Large intestine (tissue), 12 donors: ENCODE measurements at places on chromosomes 13 and 19. TPM values are rescaled to one million over a fixed set of nuclear protein-coding genes. Genes with fewer than 3 reads are reported as not detected.

DNA sequence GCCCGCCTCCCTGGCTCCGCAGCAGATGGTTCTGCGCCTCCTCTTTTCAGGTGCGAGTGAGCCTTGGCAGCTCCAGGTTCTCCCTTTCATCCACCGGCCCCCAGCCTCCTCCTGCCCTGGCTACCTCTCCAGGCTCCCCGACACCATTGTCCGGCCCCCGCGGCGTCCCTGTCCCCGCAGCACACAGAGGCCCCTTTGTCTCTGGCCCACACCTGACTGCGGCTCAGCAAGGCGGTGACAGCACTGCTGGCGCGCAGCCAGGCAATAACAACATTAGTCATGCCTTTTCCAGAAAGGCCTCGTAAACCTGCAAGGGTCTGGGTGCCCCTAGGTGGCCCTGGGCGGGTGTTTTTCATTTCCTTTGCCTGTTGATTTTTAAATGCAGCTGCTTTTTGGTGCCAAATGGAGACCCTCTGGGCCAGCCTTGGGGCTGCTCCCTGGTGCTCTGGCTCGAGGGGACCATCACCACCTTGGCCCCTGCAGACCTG is 73.2 kb upstream of the MEDAG start:
- H3K4me1 ChIP-seq = peaks cover 45% of the 10 kb centered on the region
- peak overlapping the region; percentile 65 for H3K27ac ChIP-seq
- no peak overlapping the region for H3K4me3 ChIP-seq
- peak; percentile 98 for DNase-seq
- no peaks in the 10 kb centered on the region for H3K36me3 ChIP-seq

Gene HPN
- 309 TPM for polyA plus RNA-seq

Gene FLT1
- 6.9 TPM for polyA plus RNA-seq

DNA sequence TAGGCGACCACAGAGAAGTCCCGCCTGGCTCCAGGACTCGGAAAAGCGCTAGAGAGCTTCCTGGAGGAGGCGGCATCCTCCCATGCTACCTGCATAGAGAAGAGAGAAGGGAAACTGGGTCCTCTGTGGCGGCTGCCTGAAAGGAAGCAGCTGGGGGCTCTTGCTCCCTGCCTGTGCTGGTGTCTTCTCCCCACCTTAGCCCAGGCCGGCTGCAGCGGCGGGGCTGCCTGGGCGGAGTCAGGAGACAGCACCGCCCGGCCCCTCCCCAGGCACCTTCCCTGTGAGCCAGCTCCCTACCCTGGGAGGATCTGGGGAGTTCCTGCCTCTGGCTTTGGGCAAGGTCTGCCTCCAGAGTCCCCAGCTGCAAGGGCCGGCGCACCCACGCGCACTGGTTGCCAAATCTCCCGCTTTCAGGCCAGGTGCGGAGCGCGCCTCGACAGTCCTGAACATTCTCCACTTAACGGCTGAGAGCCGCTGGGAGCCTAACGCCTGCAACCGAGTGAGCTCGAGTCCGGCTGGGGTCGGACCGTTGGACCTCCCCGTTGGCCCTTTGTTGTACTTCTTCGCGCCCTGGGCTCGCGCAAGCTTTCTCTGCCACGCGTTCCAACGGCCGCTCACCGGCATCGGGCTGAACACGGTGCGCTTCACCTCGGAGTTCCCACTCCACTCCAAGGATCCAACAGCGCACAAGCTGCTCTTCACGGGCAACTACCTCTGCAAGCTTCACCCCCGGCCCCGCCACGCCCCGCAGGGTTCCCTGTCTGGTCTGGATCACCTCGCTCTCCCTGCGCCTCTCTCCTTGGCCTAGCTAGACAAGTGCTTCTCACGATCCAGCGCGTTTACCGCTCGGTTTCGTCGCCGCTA is 21.8 kb upstream of the ZNF30 start:
- peaks cover 39% of the 10 kb centered on the region for H3K27me3 ChIP-seq
- H3K36me3 ChIP-seq = no peaks in the 10 kb centered on the region
- H3K27ac ChIP-seq = no peak overlapping the region
- no peaks in the 10 kb centered on the region for H3K4me1 ChIP-seq

GRCh38 chr19:28731577-28731976 is 481.4 kb downstream of the UQCRFS1 start:
- H3K4me1 ChIP-seq = no peaks in the 10 kb centered on the region
- H3K27me3 ChIP-seq = peaks cover 21% of the 10 kb centered on the region
- no peak for DNase-seq
- no peaks in the 10 kb centered on the region for H3K36me3 ChIP-seq

GRCh38 chr13:43057653-43058317 is 34.4 kb downstream of the DNAJC15 start:
- no peaks in the 10 kb centered on the region for H3K27me3 ChIP-seq
- H3K4me1 ChIP-seq = peaks cover 18% of the 10 kb centered on the region
- H3K36me3 ChIP-seq = peaks cover 2% of the 10 kb centered on the region
- no peak overlapping the region for H3K27ac ChIP-seq
- peak; percentile 42 for DNase-seq

DNA sequence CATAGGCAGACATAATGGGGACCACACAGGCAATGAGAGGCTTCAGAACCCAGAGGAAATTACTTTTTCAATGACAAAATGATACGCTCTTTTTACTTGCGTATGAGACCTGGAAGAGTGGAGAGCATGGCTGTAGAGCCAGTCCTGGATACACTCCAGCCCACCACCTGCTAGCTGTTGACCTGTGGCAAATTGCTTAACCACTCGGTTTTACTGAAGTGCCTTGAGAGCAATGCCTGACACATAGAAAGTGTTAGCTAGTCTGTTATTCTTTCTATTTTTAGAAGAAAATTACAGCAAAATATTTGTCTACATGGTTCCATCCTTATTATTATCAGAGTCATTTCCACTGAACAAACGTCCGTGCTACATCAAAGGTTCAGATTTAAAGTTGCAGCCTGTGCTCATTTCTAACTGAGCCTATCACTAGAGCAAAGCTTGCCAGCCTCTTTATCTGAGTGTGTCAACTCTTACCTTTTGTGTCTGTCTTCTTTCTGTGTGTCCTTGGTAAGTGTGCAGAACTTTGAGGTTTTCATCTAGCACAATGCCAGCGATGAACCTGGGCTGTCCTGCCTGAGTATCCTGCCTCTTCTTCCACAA is 9.6 kb upstream of the GPR183 start:
- H3K27me3 ChIP-seq = no peaks in the 10 kb centered on the region
- no peaks in the 10 kb centered on the region for H3K4me1 ChIP-seq
- H3K27ac ChIP-seq = no peak overlapping the region
- DNase-seq = no peak
- H3K36me3 ChIP-seq = peaks cover 24% of the 10 kb centered on the region

DNA sequence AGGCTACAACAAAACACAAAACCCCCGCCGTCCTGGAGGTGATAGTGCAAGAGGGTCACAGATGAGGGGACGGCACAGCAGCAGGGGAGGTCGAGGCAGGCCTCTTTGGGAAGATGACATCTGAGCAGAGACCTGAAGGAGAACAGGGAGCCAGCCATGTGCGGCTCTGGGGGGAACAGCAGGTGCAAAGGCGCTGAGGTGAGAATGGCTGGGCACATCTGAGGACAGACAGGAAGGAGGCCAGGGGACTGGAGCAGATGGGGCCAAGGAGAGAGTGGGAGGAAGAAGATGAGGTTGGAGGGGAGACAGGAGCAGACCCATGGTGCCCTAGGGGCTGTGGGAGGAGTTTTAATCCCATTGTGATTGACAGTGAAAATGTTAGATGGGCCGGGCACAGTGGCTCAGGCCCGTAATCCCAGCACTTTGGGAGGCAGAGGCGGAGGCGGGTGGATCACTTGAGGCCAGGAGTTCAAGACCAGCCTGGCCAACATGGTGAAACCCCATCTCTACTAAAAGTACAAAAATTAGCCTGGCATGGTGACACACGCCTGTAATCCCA is 1.8 kb upstream of the CKM start:
- DNase-seq = no peak
- H3K27ac ChIP-seq = no peak overlapping the region
- H3K4me1 ChIP-seq = peaks cover 3% of the 10 kb centered on the region
- H3K4me3 ChIP-seq = peak overlapping the region; percentile 11

- H3K27ac ChIP-seq = peak overlapping the region; percentile 73
- H3K27me3 ChIP-seq = no peaks in the 10 kb centered on the region
- DNase-seq = no peak
- H3K4me1 ChIP-seq = peaks cover 14% of the 10 kb centered on the region
These were observed 192.7 kb upstream of the MIR17HG start for GRCh38 chr13:91154558-91155353.

Gene ZNF112
- 9.2 TPM for polyA plus RNA-seq

DNA sequence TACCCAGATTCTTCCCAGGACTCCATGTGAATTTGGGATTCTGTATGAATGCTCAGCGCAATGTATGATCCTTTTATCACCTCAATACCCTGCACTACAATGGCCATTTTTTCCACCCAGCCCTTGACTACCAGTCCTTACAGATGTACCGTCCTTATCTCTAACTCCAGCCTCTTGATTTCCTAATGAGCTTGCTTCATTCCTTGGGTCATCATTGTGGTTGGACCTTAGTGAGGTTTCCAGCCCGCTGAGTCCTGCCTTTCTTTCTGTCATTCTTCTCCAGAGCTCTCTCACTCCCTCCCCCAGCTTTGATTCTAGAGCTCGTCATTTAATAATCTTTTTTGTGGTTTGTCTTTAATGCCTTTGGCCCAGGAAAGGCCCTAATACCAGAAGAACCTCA is 438.5 kb downstream of the ZNF536 start:
- no peaks in the 10 kb centered on the region for H3K36me3 ChIP-seq
- no peak overlapping the region for H3K4me3 ChIP-seq
- H3K27ac ChIP-seq = no peak overlapping the region
- DNase-seq = no peak

- no peak overlapping the region for H3K4me3 ChIP-seq
These were observed 34.4 kb upstream of the EPHX3 start for GRCh38 chr19:15266683-15267082.

DNA sequence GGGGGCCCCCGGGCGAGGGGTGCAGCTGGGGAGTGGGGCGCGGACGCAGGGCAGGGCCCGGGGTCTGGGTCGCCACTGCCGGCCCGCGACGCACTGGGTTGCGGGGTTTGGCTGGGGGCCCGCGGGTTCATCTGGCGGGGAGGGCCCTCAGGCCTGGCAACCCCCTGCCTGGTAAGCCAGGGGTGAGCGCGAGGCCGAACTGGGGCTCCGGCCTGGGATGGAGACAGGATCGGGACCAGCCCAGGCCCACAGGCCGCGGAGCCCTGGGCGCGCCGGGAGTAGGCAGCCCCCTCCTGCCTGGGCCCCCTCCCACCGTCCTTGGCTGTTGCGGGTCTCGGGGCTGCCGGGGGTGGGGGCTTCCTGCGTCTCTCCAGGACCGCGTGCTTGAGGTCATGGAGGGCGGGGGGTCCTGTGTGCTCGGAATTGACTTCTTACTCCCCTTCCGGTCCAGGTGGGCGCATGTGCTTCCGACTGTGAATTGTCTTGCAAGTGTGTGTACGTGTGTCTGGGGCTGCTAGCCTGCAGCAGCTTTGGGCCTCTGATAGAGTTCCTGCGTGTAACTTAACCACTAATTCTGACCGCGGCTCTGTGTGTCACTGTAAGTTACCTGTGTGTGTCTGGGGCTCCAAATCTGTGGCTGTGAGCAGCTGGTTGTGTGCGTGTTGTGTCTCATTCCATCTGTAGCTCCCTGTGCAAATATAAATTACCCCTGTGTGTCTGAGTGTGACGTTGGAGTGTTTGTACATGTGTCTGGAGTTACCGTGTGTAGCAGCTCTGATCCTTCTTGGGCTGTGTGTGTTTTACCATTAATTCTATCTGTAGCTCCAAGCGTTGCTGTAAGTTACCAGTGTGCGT is 751 bp downstream of the GRAMD1A start:
- peak overlapping the region; percentile 81 for H3K27ac ChIP-seq
- no peaks in the 10 kb centered on the region for H3K27me3 ChIP-seq
- H3K4me3 ChIP-seq = peak overlapping the region; percentile 60

Gene C19orf38
- polyA plus RNA-seq = 2.7 TPM

Gene WDR87
- 0.01 TPM for polyA plus RNA-seq

GRCh38 chr19:588093-588740 is 1.5 kb upstream of the HCN2 start:
- H3K27me3 ChIP-seq = peaks cover 59% of the 10 kb centered on the region
- H3K36me3 ChIP-seq = peaks cover 4% of the 10 kb centered on the region
- no peak overlapping the region for H3K27ac ChIP-seq
- H3K4me3 ChIP-seq = no peak overlapping the region
- H3K4me1 ChIP-seq = peaks cover 4% of the 10 kb centered on the region

- H3K27ac ChIP-seq = no peak overlapping the region
- no peak for DNase-seq
- H3K4me1 ChIP-seq = no peaks in the 10 kb centered on the region
- H3K36me3 ChIP-seq = no peaks in the 10 kb centered on the region
- H3K27me3 ChIP-seq = no peaks in the 10 kb centered on the region
- H3K4me3 ChIP-seq = no peak overlapping the region
These were observed 1569.7 kb upstream of the SLC10A2 start for GRCh38 chr13:104635879-104636278.

GRCh38 chr13:20491926-20492435 is 33.7 kb downstream of the CRYL1 start:
- H3K36me3 ChIP-seq = peaks cover 15% of the 10 kb centered on the region
- no peak overlapping the region for H3K4me3 ChIP-seq
- H3K27me3 ChIP-seq = no peaks in the 10 kb centered on the region
- H3K27ac ChIP-seq = no peak overlapping the region

Gene EBI3
- polyA plus RNA-seq = 4.2 TPM

DNA sequence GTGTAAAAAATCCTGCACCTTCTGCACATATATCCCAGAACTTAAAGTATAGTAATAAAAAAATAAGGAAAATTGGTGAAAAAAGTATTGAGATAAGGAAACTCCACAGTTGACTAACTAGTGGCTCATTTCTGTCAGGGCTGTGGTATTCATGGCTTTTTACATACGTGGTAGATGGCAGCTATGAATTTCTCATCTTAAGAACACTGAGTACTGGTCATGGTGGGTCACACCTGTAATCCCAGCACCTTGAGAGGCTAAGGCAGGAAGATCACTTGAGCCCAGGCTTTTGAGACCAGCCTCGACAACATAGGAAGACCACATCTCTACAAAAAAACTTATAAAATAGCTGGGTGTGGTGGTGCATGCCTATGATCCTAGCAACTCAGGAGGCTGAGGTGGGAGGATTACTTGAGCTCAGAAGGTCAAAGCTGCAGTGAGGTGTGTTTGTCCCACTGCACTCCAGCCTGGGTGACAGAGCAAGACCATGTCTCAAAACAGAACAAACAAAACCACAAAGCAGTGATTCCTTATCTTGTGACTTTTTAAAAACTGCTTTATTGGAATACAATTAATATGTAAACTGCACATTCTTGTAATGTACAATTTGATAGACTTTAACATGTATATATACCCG is 16.8 kb downstream of the SLAIN1 start:
- H3K4me1 ChIP-seq = no peaks in the 10 kb centered on the region
- DNase-seq = no peak
- H3K36me3 ChIP-seq = no peaks in the 10 kb centered on the region
- H3K27ac ChIP-seq = no peak overlapping the region
- H3K27me3 ChIP-seq = no peaks in the 10 kb centered on the region

- no peak overlapping the region for H3K4me3 ChIP-seq
- H3K36me3 ChIP-seq = no peaks in the 10 kb centered on the region
- H3K27ac ChIP-seq = no peak overlapping the region
- peaks cover 10% of the 10 kb centered on the region for H3K27me3 ChIP-seq
- H3K4me1 ChIP-seq = no peaks in the 10 kb centered on the region
These were observed 56.5 kb downstream of the HSPH1 start for GRCh38 chr13:31105020-31105795.

GRCh38 chr19:42254089-42254849 is 659 bp downstream of the ERF start:
- H3K27ac ChIP-seq = peak overlapping the region; percentile 98
- DNase-seq = peak; percentile 92
- H3K4me1 ChIP-seq = peaks cover 40% of the 10 kb centered on the region
- no peaks in the 10 kb centered on the region for H3K27me3 ChIP-seq
- peak overlapping the region; percentile 94 for H3K4me3 ChIP-seq

GRCh38 chr13:95184317-95184716 is 116.9 kb downstream of the ABCC4 start:
- H3K4me1 ChIP-seq = no peaks in the 10 kb centered on the region
- H3K36me3 ChIP-seq = no peaks in the 10 kb centered on the region
- H3K27me3 ChIP-seq = no peaks in the 10 kb centered on the region
- H3K4me3 ChIP-seq = no peak overlapping the region
- no peak overlapping the region for H3K27ac ChIP-seq
